Activated T-helper 9 cell treated with anti-CD3 and anti-CD28 coated beads, Interleukin-2, amount 50 U/mL, for 16 hours (primary cell): ENCODE measurements at places on chromosomes 5 and 9.

DNA sequence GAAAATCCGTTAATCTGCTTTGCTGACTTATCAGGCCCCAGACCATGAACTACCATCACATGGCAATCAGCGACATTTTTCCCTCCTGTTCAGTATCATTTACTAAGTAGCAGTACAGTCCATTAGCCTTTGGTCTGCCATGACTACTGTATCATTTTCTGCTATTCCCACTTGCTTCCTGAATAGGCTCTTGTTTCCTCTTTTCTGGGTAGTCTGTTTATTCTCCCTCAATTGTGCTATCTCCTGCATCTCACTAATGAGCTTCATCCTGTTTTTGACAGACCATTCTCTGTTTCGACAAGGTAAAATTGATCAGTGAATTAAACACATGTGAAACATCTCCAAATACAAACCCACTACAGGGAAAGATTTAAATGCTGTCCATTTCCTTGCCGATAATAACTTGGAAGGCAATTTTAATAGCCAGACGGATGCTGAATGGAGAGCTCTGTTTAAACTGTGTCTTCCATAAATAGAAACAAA, 263.5 kb upstream of the ANKRD55 start:
- DNase-seq = no peak

DNA sequence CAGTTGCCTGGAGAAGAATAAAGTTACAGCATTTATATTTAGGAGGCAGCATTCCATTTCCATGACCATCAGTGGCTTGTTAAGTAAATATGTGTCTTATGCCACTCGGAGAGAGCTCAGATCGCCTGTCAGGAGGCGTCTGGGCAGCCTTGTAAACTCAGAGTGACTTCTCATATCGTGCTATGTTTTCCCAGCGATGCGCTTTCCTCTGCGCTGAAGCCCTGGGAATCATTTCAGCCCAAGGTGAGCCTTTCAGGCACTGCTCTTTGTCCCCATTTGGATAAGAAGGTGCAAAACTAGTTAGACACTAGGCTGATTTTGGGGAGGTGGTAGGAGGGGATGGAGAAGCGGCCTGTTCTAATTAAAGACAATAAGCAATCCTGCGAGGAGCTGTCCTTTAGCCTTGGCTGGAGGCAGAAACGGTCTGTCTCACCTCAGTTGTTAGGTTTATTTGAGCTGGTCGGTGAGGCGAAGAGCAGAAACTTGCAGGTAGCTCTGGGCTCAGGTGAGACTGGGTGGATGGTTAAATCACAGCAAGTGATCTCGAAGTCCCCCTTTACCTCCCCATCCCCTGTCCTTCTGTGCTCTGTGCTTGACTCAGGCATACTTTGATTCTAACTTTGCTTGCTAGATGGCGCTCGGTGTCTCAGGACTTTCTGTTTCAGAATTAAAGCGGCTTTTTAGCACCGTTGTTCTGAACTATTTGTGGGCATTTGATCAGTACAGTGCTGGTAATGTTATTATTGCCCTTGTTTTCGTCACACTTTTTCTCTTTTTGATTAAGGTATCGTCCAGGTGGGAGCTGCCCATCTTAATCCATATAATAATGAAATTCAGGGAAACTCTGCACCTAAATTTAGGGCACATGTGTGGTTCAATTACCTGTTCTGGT, 24.6 kb downstream of the NR2F1 start:
- DNase-seq = no peak

GRCh38 chr5:93800988-93801811, 59.8 kb upstream of the POU5F2 start:
- DNase-seq = no peak

DNA sequence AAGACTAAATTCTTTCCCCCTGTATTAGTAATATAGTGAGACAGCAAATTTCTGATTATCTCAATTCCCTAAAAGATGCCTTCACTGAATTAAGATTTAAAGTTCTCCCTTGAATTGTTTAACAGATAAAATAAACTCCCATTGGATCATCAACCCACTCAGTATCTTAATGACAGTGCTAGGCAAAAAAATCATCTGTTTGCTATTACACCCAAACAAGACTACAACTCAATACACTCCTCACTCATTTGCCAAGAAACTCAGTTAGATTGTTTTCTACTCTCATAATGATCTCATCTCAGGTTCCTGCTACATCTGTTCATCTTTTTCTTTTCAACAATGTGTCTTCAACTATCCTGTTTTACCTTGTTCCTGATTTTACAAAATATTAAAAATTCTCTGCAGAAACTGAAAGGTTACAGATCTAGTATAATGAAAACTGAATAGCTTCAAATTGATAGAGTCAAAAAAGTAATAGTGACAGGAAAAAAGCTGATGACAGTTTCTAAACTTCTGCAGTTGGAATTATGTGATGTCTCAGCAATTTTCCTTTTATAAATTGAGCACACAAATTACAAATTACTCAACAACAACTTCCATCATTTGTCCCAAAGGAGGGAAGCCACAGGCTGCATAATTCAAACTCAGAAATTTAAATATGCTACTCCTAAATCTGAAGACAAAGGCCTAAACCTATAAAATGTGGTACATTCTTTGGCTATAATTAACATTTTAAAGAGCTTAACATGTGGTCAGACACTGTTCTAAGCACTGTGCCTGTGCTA, 39.4 kb downstream of the HOMER1 start:
- DNase-seq = no peak

DNA sequence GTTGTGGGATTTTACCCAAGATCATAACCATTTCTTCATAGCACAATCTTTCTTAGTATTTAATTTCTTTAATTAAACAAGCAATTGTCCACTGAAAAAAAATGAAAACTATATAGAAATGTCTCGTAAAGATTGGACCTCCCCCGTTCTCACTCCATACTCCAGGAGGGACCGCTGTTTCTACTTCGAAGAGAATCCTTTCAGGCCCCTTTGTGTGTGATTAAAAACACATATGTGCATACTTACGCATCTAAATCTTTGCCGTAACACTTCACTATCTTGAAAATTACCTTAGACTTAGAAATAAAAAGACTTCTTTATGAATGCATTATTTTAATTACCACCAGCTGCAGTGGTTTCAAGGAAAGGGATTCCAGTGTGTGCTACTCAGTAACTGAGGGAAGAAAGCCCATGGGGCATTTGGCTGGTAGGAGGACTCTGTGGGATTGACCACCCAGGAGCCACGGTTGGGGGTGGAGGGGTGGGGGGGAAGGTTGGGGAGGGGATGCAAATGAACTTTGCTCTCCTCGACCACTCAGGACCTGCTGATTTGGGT, 209.1 kb downstream of the FAM114A2 start:
- DNase-seq = no peak

DNA sequence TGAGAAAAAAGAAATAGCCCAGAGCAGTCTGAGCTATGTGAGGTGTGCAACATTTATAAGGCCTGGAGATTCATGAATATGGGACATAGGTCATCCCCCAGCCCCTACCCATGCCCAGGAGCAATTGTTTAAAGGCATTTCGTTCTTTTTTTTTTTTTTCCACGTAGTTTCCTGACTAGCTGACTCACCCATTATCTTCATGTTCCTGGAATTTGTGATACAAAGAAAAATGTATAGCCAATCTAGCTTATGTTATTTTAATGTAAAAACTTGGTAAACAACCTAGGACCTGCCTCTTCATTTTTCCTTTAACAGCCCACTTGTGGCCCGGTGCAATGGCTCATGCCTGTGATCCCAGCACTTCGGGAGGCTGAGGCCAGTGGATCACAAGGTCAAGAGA, 81.3 kb downstream of the OSTF1 start:
- DNase-seq = no peak

- DNase-seq = no peak
Observed at GRCh38 chr5:52469835-52470234, 317.9 kb upstream of the ITGA1 start.

- DNase-seq = no peak
Observed at GRCh38 chr5:176540956-176541337, 3.7 kb upstream of the RNF44 start.

- DNase-seq = no peak
Observed at GRCh38 chr5:77642738-77643653, 4.5 kb upstream of the OTP start.

DNA sequence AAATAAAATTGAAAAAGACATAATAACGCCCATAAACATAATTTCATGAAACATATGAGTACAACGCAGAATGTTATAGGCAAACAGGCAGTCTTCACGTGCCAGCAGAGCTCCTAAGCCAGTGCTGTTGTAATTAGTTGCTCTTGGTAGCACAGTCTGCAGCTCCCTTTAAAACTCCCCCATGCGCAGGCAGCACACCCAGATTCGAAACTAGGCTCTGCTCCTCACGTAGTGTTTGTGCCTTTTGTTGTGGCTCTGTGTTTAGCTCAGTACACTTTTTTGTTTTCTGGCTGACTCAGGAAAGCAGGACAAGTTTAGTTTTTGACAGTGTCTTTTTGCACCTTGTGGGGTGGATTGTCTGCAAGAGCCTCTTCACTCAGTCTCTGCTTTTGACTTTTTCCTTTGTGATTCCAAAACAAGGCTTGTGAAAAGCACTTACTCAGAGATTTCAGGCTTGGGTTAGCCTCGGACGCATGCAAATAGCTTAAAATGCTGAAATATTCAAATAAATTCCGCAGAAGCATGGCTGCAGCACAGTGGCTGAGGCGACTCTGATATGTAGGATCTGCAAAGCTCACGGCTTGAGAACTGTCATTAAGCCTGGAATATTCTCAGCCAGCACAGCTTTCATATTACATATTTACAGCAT, 113.6 kb downstream of the IRX1 start:
- no peak for DNase-seq

DNA sequence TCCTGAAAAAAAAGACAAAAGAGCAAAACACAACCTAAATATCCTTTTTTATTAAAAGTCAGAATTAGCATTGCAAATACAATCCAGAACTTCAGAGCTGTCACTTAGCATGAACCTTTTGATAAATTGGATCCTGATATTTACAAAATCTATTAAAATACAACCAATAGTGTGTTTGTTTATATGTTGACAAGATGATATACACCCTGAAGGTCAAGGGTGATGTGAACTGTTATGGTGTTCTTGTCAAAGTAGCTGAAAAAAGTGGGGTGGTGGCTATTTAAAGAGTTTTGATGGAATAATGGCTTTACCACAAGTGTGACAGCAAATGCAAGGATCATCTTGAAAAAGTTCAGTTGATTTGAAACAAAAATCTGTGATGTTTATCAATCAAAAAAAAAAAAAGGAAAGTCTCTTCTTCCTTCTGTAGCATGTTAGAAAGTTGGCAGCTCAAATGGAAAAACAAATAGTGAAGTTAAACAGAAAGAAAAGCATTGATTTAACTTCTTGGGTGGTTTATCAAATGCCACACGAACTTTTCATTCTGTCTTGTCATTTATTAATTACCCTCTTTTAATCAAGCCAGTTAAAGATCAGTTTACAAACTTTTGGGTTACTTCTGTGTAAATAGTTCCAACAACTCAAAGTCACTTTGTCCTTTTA, 44.5 kb downstream of the PRDM6 start:
- DNase-seq = no peak

- no peak for DNase-seq
Observed at GRCh38 chr5:58857609-58858008, 274.7 kb downstream of the RAB3C start.

- no peak for DNase-seq
Observed at GRCh38 chr9:77834898-77835488, 186.9 kb upstream of the GNA14 start.

DNA sequence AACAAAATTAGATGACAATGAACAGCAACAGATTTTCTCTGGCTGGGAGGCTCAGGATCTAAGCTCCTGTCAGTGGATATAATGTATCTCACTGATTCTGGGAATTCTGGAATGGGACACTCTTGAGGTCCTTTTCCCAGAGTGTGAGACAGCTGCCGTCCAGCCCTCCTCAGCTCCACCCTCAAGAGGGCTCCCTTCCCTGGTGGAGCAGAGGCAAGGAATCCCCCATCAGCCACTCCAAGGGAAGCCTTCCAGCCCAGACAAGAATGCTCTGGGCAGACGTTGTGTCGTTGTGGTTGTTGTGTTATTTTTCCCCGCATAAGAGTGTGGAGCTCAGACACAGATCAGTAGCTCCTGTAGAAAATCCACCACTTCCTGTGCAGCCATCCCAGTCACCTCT, 47.7 kb upstream of the ATP10B start:
- no peak for DNase-seq

- DNase-seq = no peak
Observed at GRCh38 chr5:125587631-125588030, 835.6 kb upstream of the GRAMD2B start.

DNA sequence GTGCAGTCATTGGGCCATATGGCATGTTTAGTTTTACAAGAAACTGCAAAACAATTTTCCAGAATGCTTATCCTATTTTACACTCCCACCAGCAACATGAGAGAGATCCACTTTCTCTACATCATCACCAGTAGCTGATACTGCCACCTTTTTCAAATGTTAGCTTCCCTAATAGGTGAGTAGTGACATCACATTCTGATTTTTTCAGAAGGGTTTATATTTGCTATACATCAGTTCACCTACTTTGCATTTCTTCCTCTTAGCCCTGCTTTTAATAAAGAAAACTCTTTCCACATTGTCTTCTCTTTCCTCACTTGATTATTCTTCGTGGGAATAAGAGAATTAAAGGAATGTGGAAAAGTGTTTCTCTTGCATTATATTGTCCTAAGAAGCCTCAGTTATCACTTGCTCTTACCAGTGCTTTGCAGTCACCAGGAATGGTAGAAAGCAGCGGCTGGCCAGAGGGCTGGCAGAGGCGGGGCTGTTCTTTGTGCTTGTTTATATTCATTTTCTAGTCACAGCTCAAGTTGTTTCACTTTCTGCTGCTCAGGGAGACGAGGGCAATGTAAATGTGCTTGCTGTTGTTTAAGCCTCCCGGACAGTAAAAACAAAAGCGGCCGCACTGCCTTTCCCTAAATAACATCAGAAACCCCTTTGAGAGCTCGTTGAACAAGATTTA, 164.8 kb downstream of the HSD17B3 start:
- no peak for DNase-seq

GRCh38 chr5:95670568-95670967, 12.2 kb downstream of the SPATA9 start:
- no peak for DNase-seq

GRCh38 chr5:181138258-181138657, 7.3 kb upstream of the OR2V1 start:
- DNase-seq = no peak

GRCh38 chr5:143898381-143898780, 86.4 kb downstream of the HMHB1 start:
- no peak for DNase-seq

DNA sequence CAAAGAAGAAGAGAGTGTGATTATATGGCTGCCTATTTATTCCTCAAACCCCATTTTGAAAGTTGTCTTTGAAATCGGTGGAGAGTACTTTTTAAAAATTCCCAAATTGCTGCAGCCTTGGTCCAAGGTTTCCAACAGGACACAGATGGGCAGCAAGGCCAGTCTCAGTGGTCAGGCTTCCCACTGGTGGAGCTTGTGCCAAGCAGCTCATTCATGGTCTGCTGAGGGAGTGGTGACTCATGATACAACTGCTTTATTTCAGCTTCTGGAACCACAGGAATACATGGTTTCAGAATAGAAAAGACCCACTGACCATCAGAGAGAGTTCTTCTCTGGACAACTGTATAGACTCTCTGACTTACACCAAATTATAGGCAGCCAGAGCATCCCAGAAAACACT, 673.1 kb upstream of the KLF4 start:
- no peak for DNase-seq
